ENCODE measurements at places on chromosomes 4 and X.

DNA sequence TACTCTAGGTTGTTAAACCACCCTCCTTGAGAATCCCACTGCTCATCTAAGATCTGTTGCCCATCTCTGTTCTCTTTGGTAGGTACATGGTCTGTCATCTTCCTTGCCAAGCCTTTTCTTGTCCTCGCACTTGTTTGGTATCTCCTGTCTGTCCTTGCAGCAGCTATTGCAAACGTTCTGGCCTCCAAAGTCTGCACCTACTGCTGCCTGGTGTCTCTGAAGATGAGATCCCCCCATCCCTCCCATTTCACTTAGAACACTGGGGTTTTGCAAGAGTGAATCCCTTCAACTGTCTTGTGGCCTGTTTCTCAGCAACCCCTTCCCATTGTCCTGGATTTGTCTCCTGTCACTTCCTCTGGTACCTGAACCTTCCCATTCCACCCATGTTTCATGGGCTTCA is 673 bp downstream of the CNGA2 start:
- DNase-seq = no peak

- no peak for DNase-seq
Measured at GRCh38 chrX:136203951-136204350, 47.2 kb downstream of the MAP7D3 start.

DNA sequence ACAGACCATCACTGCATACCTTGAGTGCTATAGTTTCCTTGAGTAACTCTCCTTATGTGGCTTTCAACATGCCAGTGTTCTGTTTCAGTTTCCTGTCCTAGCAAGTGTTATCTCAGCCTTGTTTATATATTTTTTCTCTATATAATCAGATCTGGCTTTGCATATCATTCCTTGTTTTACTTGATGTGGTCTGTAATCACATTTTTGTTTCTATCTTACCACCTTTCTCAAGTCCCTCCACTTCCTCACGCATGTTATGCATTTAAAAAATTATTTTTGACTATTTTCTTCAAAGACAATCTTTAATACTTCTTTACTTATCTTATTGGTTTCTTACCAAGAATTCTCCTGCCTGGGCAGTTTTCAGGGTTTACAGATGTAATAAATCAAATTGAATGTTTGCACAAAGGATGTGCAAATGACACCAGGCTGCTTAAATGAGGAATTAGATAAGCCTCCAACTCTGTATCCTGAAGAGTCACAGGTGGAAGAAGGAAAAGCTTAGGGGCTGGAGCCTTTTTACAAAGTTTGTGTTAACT is 351.2 kb downstream of the BMPR1B start:
- DNase-seq = no peak

- DNase-seq = no peak
Measured at GRCh38 chr4:181863856-181864255, 379.3 kb upstream of the TENM3 start.

- no peak for DNase-seq
Measured at GRCh38 chr4:54063737-54064316, 578 bp downstream of the CHIC2 start.

DNA sequence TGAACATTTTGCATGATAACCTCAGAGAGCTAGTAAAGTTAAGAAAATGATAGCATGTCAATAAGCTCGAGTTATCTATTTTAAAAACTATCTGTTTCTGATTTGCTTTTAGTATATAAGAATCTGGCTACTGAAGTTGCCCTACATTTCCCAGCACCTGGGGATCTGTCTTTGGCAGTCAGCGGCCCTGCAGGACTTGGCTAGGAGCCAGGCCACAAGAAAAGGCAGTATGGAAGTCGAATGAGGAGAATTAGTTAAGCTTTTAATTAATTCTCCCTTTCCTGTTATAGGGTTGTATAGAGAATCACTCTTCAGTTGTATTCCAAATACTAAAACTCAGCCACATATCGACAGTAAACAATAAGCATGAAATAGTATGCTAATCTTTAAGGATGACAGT is 22.7 kb downstream of the POU4F2 start:
- no peak for DNase-seq

- DNase-seq = no peak
Measured at GRCh38 chrX:97132664-97133415, 249.1 kb downstream of the RPA4 start.

Data from NCI-H1048 (cell line).